Type B pancreatic cell (in vitro differentiated cells): ENCODE measurements at places on chromosomes 4 and X.

GRCh38 chr4:58732973-58733372 is 1622.8 kb upstream of the IGFBP7 start:
- H3K4me1 ChIP-seq = no peaks in the 10 kb centered on the region
- H3K27ac ChIP-seq = no peak overlapping the region
- DNase-seq = no peak
- no peak overlapping the region for H3K4me3 ChIP-seq

DNA sequence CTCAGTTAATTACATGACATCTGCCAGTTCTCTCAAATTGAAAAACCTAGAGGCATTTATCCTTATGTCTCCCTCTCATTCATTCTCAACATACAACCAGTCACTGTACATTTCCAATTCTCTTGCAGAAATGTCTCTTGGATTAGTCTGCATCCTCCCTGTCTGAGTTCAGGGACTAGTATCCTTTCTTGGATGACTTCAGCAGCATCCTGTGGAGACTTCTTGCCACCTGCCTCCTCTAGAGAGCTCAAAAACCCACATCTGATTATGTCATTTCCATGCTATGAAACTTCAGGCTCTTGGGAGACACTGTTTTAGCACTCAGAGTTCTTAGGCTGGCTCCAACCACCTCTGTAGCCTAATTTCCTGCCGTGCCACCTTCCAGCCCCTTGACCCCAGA is 515.1 kb upstream of the DIPK2B start:
- DNase-seq = no peak
- no peaks in the 10 kb centered on the region for H3K27me3 ChIP-seq
- no peak overlapping the region for H3K4me3 ChIP-seq
- no peaks in the 10 kb centered on the region for H3K36me3 ChIP-seq
- no peak overlapping the region for H3K27ac ChIP-seq

DNA sequence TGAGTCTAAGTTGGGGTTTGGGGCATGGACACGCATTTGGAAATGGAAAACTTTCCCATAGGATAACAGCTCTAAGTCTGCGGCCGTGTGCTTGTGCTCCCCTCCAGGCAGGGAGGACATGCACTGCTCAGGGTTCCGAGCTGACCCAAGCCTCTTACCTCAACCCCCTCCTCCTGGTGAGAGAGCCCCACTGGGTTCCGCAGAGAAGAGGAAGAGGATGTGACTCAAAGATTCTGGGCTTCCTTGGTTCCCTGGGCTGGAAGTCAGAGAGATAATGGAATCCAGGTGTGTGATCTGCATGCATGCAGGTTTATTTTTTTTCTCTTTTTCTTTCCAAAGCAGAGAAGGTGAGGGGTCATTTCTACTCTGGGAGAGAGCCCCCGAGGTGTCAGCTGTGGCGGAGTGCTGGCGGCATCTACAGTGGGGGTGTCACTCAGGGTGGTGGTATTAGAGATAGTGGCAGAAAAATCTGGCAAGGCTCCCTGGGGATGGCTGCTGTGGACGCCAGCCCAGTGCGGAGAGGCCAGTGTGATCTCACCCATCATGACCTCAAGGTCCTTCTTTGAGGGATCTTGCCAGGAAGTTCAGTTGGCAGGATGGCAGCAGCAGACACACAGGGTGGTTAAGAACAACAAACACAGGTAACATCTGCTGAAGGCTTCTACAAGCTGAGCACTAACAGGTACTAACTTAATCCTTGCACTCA is 168.7 kb upstream of the HAND2 start:
- no peak overlapping the region for H3K4me3 ChIP-seq
- H3K36me3 ChIP-seq = no peaks in the 10 kb centered on the region
- peaks cover 8% of the 10 kb centered on the region for H3K4me1 ChIP-seq
- no peak overlapping the region for H3K27ac ChIP-seq

DNA sequence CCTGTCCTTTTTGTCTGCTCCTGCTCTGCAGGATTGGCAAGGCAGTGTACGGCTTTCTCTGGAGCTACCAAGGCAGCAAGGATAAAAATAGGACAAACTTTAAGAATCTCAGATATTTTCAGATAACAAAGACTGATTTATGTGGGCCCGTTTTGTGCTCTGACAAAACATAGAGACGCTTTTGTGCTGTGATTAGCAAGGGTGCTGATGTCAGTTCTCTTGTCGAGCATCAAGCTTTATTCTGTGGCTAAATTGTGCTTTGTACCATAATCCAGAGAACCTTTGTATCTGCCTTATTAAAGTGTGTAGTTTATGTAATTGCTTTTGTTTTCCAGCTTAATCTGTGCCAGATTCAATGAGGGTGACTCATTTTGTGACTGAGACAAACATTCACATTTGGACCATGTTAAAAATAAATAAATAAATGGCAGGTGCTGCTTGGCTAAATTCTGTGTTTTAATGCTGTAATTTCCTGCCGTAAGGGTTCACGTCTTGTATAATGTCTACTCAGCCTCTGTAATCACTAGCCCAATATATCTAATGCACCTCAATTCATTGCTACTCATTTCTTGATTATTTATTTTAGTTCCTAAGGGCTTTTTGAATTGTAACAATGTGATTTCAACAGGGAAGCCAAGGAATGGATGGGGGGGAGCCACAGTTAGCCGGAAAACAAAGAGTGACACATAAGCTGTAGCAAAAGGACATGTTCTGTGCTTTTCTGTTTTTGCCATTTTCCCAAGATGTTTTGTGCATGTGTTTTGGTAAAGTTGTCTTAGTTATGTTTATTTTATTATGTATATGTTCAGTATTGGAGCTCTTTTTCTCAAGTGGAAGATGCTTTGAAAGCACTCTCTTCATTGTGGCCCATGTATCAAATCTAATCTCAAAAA is 75.1 kb downstream of the GAB1 start:
- H3K27me3 ChIP-seq = no peaks in the 10 kb centered on the region
- DNase-seq = no peak
- H3K4me3 ChIP-seq = no peak overlapping the region
- peaks cover 9% of the 10 kb centered on the region for H3K36me3 ChIP-seq

DNA sequence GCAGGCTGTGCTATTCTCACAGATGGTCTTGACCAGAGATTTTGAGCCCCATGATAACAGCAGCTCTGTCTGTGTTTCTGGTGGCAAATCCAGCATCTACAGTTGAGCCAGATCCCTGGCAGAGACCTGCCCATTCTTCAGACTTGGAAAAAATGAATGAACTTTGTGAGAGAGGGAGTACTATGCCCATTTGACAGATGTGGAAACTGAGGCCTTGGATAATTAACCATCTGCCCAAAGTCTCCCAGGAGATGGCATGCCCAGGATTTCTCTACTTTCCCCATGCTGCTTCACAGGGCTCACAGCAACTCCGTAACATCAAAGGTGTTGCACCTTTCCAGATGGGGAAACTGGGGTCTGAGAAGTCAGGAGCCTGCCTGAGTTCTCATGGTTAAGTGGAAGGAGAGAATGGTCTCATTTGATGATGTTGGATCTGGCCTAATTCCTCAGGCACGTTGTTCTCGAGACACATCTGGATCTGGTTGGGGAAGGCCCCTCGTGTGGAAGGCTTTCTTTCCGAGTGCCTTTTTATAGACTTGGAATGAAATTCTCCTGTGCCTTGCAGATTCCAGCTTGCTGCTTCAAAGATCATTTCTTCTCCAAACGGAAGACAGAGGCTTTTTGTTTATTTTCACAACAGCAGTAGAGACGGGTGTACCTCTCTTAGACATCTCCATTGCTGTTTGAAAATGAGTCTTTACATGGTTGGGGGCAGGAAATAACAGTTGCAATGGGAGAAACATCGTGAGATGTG is 73.3 kb upstream of the STX18 start:
- no peak overlapping the region for H3K27ac ChIP-seq
- DNase-seq = no peak
- H3K4me1 ChIP-seq = peaks cover 31% of the 10 kb centered on the region
- peaks cover 10% of the 10 kb centered on the region for H3K36me3 ChIP-seq
- H3K27me3 ChIP-seq = no peaks in the 10 kb centered on the region
- H3K4me3 ChIP-seq = no peak overlapping the region
